ENCODE measurements at places on chromosomes 3 and 15.

- no peak for DNase-seq
Observed at GRCh38 chr3:128281461-128282367, 128.4 kb downstream of the EEFSEC start.

DNA sequence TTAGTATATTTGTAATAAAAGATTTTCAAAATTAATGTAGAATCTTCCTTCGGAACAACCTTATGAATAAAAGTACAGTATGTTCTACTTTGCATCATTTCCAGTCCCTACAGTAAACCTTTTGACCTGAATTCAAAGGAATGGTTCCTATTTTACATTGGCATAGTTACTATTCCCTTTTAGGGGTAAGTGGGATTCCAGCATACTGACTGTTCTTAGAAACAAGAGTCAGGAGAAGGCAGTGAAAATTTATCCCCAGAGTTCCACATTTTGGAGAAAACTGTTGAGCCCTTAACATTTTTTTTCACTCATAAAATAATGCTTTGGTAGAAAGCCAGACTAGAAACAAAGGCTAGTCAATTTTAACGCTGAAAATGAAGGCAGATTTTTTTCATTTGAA, 78.1 kb downstream of the P3H2 start:
- DNase-seq, result no peak

DNA sequence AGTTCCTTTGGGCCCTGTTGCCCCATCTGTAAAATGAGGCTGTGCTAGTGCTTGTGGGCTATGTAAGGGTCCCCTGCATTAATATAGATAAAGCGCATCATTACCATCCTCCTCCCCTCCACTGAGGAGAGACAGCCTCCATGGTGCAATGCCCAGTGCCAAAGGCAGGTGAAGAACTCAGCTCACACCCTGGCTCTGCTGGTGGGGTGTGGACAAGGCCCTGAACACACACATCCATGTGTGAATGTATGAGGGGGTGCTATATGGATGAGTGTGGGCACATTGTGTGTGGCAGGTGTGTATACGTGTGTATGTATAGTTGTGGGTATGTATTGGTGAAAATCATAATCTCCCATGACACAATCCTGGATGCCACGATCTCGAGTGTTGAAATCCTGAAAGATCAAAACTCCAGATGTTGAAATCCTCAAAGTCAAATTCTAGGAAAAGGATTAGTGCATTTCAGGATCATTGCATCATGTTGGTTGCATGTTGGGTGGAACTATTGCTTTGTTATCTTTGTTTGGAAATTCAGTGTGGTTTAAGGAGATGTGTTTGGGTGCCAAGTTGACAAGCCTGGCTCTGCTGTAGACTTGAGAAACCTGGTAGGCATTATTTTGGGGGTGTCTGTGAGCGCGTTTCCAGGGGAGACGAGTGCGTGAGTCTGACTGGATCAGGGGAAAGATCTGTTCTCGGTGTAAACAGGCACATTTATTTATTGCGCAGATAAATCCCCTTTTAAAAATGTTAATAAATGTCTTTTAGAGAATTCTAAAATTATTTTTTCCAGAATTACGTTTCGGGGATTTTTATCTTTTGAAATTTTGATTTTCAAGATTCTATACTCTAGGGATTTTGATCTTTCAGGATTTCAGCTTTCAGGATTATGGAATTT, 42.0 kb upstream of the SEC61A1 start:
- no peak for DNase-seq

GRCh38 chr3:161042023-161042501, 63.1 kb downstream of the B3GALNT1 start:
- DNase-seq, result no peak

DNA sequence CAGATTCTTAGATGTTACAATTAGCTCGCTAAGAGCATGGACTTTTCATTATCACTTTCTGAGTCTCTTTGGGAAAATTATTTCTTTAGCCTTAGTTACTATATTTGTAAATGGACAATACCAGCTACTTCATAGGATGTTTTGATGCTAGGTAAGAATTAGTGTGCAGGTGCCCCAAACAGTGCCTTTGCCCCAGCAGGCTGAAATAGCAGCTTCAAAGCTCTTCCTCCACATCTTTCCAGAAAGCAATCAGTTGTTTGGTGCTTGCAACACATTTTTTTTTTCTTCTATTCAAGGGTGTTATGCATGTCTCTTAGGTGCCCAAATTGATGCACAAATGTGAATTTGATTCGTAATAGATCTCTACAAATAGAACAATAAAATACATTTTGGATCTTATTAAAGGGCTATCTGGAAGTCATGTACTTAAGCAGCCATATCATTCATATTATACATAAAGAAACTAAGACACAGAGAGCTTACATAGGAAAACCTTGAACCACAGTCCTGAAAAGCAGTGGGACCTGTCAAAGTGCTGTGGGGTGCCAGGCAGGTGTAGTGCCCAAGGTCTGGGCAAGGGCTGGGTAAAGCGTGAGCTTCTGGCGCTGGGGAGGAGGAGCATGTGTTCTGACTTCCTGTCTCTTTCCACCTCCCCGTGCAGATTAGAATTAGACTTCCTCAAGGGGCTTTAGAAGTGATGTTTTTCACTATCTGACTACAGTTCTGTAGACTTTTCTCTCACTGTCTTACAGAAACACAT, 62.9 kb downstream of the FNDC3B start:
- no peak for DNase-seq

- DNase-seq, result no peak
Observed at GRCh38 chr3:63202529-63202928, 75.6 kb upstream of the SYNPR start.

- DNase-seq, result no peak
Observed at GRCh38 chr3:112811917-112812660, 34.6 kb downstream of the CD200R1L start.

Data from stimulated activated CD4-positive, alpha-beta T cell treated with anti-CD3 and anti-CD28 coated beads, Interleukin-1b, Interleukin-23, amount 100 ng/mL, for 1 hour (primary cell).